ENCODE measurements at places on chromosomes 11 and 22.

DNA sequence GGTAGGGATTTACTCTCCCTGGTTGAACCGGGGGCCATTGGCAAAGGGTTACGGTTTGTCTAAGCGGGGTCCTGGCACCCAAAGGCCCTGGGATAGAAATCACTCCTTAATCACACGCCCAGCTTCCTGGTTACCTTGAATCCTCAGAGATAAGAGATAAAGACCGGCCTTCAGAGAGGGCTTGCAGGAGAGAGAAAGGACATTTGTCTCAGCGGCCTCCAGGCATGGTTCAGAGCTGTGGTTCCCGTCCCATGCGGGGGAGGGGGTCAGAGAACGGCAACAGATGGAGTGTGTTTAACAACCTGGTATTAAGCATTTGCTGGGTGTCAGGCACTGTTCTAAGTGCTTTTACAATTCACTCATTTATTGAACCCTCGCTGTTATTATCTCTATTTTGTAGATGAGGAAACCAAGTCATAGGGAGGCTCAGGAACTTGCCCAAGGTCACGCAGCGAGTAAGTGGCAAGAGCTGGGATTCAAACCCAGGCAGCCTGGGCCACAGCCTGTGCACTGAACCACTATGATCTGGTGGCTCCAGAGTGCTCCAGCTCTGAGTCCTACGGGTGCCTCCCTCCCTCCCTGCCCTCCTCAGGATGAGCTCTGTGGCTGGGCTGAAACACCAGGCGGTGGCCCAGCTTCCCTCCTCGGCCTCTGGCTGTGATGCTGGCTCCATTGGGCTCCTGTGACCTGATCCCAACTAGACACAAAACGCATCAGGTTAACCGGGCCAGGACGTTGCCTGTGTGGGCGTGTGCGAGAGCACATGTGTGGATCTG lies 18.6 kb downstream of the LRRC10B start:
- DNase-seq, result no peak

DNA sequence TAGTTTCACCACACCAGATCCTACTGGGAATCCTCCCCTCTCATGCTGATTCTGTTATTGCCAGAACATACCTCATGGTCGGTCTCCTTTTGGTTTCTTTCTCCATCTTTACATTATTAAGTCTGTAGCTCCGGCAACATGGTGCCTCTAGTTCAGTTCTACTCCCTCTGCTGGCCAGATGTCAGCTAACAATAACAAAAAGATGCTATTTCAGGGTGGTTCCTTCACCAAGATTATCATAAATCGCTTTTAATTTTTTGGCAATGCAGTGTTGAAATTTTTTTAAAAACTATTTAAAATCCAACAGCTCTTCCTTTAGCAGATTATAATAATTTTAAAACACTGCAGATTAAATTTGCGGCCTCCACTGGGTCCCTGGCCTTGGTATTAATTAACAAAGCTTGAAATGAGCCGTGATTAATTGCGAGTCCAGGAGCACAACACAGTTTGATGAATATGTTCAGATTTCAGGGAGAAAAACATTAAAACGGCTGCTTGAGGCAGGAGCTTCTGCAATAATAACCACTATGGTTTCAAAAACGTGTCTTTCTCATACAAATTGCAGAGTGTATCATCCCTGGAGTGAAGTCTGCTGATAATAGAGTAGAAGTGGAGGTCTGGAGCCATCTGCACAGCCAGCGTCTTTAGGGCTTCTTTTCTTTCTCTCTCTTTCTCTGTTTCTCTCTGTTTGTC lies 492.9 kb upstream of the KIRREL3 start:
- no peak for DNase-seq

- no peak for DNase-seq
Observed at GRCh38 chr11:1397146-1397861, 7.6 kb downstream of the BRSK2 start.

DNA sequence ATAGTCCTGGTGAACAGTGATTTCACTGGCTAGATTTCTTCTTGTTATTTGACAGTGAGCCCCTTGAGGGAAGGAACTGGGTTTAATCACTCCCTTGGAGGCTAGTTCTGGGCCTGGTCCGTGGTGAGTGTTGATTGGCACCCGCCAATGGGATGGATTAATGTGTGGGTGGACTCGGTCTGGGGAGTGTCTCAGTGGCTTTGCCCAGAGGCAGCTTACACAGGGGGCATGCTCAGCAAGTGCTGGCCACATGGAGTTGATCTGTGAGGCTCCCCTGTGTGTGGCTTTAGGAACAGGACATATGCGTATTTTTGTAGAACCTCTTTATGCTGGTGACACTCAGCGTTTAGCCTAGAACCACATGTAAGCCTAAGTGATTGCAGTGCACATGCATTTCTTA lies 106.9 kb downstream of the TBC1D22A start:
- DNase-seq, result no peak

GRCh38 chr11:10017050-10017449 lies 277.0 kb downstream of the SBF2 start:
- no peak for DNase-seq

- no peak for DNase-seq
Observed at GRCh38 chr22:48772286-48772907, 1055.3 kb downstream of the BRD1 start.

DNA sequence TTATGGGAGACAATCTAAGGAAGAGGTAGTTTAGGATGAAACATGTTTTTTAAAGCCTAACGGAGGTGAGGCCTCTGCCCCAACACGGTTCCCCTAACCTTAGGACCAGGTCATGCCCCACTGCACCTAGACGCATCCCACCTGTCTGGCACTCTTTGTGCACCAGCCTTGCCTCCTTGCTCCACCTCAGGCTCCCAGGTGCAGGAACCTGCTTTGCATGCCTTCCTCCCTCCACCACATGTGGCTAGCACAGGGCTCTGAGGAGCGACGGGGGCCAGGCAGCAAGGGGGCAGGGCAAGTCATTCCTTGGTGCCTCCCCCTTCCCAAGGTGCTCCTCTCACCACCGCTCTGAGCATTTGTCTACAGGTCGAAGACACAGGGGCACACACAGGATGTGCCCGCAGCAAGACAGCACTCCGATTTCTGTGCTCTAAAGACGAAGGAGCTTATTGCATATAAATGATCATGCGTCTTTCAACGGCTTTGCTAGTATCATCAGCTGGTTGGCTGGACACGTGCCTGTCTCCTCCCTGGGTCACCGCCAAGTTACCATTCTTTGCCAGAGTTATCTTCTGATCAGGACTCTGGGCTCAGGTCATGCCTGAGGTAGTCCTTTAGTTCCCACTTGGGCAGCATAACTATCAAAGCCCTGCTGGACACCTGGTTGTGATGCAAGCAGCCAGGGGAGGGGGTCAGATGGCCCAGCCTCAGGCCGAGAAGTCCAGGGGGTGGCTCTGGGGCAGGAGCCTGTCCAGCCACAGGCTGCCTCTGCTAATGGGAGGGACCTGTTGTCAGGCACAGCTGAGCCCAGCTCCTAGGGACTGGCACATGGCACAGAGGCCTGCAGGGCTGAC lies 172.0 kb upstream of the NTM start:
- DNase-seq, result no peak

DNA sequence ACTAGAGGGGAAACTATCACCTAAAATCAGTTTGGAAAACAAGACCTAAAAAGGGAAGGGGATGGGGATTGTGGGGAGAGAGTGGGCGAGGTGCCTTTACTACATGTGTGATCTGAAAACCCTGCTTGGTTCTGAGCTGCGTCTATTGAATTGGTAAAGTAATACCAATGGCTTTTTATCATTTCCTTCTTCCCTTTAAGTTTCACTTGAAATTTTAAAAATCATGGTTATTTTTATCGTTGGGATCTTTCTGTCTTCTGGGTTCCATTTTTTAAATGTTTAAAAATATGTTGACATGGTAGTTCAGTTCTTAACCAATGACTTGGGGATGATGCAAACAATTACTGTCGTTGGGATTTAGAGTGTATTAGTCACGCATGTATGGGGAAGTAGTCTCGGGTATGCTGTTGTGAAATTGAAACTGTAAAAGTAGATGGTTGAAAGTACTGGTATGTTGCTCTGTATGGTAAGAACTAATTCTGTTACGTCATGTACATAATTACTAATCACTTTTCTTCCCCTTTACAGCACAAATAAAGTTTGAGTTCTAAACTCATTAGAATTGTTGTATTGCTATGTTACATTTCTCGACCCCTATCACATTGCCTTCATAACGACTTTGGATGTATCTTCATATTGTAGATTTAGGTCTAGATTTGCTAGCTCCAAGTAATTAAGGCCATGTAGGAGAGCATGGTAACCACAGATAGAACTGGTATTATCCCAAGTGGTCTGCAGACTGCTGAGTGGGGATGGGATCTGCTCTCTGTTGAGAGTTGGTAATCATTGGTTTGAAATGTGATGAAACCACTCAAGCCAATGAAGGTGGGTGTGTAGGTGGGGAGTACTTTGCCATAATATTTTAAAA lies 3.6 kb downstream of the NEAT1 start:
- no peak for DNase-seq

- no peak for DNase-seq
Observed at GRCh38 chr11:30483056-30483455, 103.1 kb downstream of the MPPED2 start.

- no peak for DNase-seq
Observed at GRCh38 chr11:28756977-28757376, 648.8 kb downstream of the METTL15 start.

- no peak for DNase-seq
Observed at GRCh38 chr11:76577226-76577920, 93.2 kb downstream of the LRRC32 start.

DNA sequence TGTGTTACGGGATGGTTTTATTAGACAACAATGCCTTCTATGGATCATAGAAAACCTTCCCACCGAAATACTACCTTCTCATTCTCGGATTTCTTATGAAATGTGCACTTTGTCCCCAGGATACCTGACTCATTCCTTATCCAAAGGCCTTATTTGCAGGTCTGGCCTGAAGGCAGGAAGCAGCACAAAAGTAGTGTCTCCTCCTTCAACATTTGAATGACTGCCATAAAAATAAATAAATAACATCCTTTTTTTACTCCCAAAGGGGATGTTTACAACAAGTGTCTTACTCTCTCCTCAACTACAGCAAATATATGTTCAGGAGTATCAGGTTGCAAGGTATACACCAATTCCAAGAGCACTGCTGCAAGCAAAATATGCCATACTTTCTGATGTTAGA lies 41.6 kb upstream of the PAK1 start:
- DNase-seq, result no peak

DNA sequence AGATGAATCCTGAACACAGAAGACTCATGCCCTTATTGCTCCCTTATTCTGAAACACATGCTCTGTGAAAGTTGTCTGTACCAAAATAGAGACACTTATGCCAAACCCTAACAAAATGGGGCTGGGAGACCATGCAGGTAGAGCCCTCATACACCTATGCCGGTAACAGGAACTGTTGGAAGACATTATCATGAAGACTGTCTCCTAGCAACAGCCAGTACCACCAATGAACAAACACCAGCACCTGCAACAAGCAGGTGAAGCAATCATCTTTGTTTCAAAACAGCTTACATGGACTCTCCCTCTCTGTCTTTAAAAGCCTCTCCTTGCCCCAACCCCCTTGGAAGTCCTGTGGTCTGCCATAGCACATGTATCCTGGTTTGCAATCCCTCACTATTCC lies 17.2 kb downstream of the SLC5A4 start:
- peak; percentile 35 for DNase-seq

GRCh38 chr11:128584253-128584652 lies 3.1 kb downstream of the ETS1 start:
- DNase-seq, result no peak

GRCh38 chr11:117560780-117561530 lies 233.3 kb downstream of the CEP164 start:
- DNase-seq, result no peak

- DNase-seq, result no peak
Observed at GRCh38 chr11:76166314-76166713, 40.0 kb downstream of the WNT11 start.

DNA sequence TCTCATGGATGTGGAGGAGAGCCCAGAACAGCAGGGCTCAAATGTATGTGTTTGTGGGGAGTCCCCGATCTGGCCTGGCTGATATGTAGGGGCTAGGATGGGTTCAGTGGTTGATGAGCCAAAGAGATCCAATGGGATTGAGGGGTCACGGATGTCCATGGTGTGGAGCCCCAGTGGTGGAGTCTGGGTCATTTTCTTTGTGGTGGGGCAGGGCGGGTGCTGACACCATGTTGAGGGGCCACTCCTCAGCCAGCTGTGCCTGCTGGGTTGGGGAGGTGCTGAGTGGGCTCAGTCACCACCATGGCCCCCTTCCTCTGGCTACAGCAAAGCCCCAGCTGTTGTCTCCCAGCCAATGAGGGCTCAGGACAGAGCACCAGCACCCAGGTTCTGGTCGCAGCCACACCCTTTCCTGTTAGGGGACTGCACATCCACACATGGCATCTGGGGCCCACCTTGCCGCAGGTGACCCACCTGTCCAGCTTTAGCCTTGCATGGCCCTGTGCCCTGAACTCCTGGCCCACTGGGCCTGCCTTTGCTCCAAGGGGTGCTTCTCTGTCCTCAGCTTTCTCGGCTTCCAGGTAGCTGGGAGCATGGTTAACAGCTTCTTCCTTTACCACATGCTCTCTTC lies 3.2 kb upstream of the GNAZ start:
- no peak for DNase-seq

DNA sequence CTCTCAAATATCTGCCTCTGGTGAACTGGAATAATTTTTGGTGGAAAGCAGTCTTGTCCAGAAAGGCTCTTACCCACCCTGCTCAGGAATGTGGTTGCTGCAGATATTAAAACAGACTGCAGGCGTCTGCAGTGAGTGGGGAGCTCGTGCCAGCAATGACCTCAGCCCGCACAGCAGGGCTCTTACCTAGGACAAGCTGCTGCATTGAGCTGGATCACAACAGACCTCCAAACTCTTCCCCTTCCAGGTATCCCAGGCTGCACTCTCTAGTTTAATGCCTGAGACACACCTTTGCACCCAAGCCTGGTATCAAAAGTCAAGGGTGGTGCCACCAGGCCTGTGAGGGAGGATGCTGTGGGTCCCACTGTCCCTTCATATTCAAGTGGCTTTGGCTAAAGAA lies 69.7 kb upstream of the CDON start:
- DNase-seq, result peak; percentile 58

DNA sequence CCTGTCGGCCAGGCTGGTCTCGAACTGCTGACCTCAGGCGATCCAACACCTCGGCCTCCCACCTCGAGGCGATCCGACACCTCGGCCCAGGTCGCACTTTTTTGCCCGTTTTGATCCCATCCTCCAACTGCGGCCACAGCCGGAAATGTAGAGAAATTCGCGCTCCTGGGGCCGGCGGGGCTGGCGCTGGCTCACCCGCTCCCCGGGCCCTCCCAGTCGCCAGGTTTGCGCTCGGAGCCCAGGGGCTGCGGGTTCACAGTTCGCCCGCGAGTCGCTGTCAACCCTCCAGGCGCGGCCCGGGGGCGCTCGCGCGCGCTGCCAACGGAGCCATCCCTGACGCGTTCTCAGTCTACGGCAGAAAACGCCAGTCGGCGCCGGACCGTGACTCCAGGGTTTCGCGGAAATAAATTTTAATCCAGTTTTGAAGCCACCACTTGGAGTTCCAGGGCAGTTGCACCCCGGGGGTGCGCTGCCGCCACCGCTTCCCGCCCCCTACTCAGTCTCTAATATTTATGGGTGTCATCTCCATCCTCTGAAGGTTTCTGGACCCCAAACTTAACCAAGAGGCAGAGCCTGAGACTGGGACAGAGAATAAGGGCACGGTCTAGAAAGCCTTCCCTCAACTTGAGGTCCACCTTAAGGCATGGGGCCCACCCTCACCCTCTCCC lies 1.5 kb upstream of the KLHDC7B start:
- DNase-seq, result no peak
